Pancreas (tissue), 10 donors: ENCODE measurements at places on chromosomes 2 and 18.

DNA sequence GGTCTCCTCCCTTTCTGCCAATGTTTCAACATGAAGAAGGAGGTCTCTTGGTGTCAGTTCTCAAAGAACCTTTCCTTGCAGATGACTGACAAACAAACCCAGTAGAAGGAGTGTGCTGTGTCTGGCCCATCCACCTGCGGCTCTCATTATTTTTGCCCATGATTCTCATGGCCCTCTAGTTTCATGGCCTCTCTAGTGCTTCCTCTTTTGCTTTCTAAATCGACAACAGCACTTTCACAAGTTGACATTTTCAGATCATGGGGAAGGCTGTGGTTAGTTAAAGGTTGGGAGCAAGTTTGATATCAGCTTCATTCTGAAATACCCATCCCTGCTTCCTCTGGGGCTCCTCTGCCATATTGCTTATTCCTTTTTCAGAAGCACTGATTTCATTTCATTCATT lies 805.2 kb downstream of the SLC4A3 start:
- DNase-seq, result no peak

- no peak for DNase-seq
Observed at GRCh38 chr2:43115881-43116280, 110.5 kb downstream of the ZFP36L2 start.

- DNase-seq, result no peak
Observed at GRCh38 chr2:149463328-149464002, 124.1 kb downstream of the MMADHC start.

DNA sequence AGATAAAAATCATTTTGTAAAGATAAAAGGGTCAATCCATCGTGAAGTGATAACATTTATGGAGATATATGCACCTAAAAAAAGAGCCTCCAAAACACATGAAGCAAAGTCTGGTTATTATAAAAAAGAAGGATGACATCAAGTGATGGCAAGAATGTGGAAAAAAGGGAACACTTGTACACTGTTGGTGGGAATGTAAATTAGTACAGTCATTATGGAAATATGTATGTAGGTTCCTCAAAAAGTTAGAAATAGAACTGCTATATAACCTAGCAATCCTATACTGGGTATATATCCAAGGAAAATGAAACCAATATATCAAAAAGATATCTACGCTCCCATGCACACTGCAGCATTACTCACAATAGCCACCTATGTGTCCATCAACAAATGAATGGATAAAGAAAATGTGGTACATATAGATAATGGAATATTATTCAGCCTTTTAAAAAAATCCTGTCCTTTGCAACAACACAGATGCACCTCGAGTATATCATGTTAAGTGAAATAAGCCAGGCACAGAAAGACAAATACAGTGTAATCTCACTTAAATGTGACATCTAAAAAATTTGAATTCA lies 28.9 kb downstream of the ABCB11 start:
- no peak for DNase-seq

DNA sequence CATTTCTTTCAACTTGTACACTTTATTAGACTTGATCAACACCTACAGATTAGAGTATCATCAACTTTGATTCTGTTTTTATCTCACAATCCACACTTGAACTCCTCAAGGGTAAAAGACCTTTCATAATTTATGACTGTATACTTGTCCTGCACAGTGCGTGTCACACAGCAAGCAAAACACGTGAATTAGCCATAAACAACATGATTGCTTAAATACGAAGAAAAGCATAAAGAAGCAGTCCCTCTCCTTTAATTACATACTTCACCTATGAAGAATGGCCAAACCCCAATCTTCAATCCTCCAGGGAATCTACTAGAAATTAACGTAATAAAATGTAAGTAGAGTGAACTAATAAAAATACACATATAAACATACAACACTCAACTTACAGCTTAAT lies 13.6 kb downstream of the TMX3 start:
- DNase-seq, result no peak

DNA sequence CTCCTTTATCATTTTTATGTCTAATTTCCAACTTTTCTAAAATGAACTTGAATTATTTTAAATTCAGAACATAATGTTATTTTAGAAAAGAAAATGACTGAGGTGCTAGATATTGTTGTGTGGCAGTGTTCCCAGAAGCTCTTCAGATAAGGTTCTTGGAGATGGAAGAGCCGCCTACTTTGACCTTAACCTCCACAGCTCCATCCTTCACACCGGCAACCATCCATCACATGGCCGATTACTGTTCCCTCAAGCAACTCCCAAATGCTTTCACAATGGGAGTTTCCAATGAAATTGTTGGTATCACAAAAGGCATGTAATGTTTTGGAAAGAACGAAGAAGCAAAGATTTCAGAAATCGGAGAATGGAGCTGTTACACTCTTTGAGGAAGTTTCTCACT lies 193.9 kb upstream of the SALL3 start:
- no peak for DNase-seq

- DNase-seq, result no peak
Observed at GRCh38 chr2:6446938-6447608, 418.6 kb downstream of the CMPK2 start.

GRCh38 chr2:220575963-220576362 lies 948.5 kb downstream of the SLC4A3 start:
- no peak for DNase-seq

DNA sequence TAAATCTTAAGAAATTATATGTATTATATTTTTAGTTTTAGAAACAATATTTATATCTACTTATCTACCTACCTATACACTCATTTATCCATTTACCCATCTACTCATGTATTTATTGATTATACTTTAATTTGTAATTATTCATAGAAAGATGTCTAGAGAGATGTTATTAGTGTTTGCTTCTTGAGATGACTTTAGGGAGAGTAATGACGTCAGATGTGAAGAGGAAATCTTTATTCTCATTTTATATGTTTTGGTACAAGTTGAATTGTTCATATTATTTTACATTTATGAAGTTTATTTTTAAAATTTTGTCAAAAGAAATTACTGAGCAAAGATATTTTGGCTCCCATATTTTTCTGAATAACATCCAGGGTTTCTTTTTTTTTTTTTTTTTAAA lies 271.3 kb upstream of the SLC8A1 start:
- DNase-seq, result no peak

DNA sequence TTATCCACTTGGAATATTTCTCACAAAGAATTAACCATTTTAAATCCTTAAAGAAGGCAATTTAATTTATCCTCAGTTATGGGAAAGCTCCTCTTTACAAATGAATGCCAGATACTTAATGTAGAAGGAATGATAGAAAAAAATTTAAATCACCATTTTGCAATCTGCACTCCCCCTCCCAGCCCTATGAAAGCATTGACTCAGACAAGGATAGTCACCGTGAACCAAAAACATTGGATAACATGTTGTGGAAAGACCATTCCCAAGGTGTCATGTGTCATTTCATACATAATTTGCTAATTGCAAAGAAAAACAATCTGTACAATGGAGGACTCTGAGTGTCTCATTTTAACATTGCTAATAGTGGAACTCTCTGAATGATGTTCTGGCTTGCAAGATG lies 421.0 kb downstream of the TXNL1 start:
- DNase-seq, result no peak
